ENCODE measurements at places on chromosomes 4 and X. TPM values are rescaled to one million over a fixed set of nuclear protein-coding genes. Genes with fewer than 3 reads are reported as not detected.

DNA sequence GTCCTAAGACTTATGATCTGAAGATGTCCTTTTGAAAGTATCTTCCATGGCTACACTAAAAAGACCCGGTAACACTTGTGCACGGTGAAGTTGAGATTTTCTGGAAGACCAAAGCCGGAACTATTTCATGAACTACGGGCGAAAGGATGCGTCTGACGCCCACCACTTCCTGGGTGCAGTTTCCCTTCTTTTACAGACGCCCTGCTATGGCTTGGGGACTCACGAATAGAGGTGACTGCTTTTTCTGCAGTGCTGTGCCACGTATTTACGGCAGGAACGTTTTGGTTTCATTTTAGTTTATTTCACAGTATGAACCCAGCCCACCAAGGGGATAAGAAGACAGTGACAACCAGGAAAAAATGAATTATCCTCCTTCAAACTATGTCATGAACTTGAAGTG, 180.4 kb downstream of the AFAP1 start:
- no peak for DNase-seq

Gene SLC34A2
- total RNA-seq = not detected

GRCh38 chr4:185786422-185786821, 25.6 kb downstream of the SORBS2 start:
- no peak for DNase-seq

GRCh38 chrX:43878906-43879526, 3.2 kb downstream of the MAOB start:
- no peak for DNase-seq

DNA sequence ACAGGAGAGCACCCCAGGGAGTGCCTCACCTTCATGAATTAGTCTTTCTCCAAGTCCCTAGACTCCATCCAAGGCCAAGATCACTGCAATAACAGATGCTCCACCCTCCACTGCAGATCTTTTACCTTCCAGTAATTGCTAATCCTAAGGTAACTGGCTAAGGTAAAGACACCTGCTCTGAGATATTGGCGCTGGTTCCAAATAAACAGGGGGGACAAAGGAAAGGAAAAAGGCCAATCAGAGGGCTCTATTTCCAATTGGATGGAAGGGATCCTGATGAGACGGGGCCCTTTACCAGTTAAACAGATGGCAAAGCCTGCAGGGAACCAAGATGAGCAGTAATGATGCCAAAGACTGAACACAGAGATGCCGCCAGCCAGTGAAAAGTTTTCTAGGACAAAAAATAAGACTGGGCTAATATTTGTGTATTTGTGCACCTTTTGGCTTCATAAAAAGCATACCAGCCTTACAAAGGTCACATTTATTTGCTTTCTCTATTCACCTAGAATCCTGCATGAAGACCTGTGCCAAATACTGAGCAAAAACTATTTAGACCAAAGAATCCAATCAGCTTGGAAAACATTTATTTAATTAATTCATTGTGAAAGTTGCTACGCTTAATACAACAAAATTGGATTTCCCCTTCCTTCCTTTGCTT, 148.5 kb downstream of the PPP3CA start:
- no peak for DNase-seq

DNA sequence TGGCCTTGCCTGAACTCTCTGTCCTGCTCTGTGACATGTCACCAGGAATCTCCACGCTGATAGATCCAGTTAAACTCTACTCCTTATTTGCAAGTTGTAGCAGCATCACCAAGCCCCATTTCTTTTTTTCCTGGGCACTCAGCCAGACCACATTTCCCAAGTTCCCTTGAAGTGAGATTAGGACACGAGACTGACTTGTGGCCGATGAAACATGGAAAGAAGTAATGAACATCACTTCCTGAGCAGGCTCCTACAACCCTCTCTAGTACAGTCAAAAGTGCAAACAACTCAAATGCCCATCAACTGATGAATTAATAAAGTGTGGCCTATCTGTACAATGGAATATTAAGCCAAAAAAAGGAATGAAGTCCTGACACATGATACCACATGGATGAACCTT, 74.6 kb downstream of the MAP3K15 start:
- no peak for DNase-seq

GRCh38 chr4:174561560-174561959, 39.3 kb upstream of the HPGD start:
- no peak for DNase-seq

- DNase-seq = no peak
These were observed 141.2 kb upstream of the INTU start for GRCh38 chr4:127491571-127491970.

- DNase-seq = no peak
These were observed 110.8 kb upstream of the PAQR3 start for GRCh38 chr4:79049840-79050540.

DNA sequence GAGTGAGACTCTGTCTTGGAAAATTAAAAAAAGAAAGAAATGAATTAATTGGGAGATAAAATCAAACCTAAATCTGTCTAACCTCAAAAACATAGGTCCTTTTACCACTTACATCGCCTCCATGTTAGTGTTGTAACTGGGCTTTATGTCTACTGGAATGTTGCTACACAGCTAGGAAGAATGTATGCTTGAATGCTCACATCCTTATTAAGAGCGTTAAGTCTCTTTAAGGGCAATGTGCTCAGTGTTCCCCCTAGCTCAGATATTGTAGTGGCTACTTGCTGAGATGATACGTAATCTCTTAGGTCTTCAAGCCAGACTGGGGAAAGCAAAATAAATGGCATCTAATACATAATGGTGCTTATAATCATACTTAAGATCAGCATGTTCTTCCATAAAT, 1072.8 kb downstream of the PDHA2 start:
- no peak for DNase-seq

- DNase-seq = no peak
These were observed 961.0 kb downstream of the PCDH18 start for GRCh38 chr4:136571315-136571714.

GRCh38 chrX:17842769-17843525, 18.2 kb downstream of the RAI2 start:
- no peak for DNase-seq

Gene MMGT1
- 24.4 TPM for total RNA-seq

Gene ANAPC10
- total RNA-seq = 19.4 TPM

DNA sequence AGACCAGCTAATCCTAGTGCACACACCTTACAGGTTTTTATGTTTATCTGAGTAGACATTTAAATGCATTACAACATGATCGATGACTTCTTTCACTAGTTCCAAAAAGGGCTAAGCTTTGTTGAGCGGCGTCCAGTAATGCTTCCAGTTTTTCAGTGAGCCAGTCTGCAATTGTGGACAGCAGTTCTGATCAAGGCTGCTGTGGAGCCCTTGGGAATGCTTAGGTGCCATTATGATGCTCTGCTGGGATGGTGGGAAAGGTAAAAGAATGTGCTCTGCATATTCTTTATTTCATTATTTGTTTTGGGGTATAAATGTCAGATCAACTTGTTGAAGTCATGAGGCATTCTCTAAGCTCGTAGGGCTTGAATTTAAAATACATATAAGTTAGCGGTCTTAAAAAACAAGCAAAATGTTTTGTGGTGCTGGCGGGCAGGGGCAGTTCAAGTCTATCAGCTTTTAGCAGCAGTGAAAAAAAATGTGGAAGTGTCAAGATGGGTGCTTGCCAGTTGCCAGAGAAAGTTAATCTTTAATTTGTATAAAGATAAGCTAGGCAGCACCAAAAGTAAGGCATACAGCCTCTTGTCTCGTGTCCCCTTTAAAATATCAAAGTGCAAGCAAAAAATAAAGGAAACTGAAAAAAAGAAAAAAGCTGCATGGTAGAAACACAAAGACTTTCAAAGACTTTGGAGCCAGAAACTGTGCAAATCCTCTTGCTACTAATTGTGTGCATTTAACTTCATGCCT, 5.8 kb downstream of the MID1IP1 start:
- no peak for DNase-seq

Gene TBC1D25
- 24.6 TPM for total RNA-seq

DNA sequence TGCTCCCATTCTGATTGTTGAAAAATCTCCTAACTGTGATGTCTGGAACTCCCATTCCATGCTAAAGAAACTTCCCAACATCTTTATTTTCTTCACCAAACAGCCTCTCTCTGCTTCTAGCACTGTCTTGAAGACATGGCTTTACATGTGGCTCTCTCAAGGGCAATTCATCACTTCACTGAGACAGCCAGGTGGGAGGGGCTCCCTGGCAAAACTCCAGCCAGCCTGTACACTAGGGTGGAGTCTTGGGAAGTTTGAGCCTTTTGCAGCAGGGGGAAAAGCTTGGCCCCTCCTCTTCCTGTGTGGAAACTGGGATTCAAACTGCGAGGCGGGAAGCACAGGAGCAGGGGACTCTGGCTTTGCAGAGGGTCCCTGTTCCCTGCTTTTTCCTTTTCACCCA, 130.5 kb upstream of the TTC29 start:
- DNase-seq = no peak

- no peak for DNase-seq
These were observed 2.8 kb upstream of the PCDH7 start for GRCh38 chr4:30717208-30718020.

Gene CWH43
- not detected for total RNA-seq

GRCh38 chr4:124529131-124529530, 183.4 kb downstream of the ANKRD50 start:
- no peak for DNase-seq

Gene COX7B2
- total RNA-seq = not detected

GRCh38 chrX:115894087-115894486, 276.5 kb upstream of the AGTR2 start:
- peak; percentile 23 for DNase-seq

DNA sequence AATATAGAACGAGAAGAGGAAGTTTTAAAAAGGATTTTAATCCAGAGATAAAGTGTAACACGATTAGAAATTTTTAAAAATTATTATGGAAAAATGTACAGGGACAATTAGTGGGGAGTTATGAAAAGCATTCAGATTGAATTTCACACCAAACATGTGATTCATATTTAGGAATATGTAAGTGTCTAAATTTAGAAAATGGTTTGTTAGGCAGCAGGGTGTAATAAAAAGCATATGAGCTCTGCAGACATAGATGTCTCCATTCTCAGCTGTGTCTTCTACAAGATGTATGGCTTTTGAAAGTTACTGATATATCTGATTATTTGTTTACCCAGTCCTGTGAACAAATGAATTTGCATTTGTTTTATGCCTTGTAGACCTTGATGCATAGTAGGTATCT, 638.9 kb upstream of the AGA start:
- DNase-seq = no peak

All from B cell (primary cell).